ENCODE measurements at places on chromosomes 11 and 22.

DNA sequence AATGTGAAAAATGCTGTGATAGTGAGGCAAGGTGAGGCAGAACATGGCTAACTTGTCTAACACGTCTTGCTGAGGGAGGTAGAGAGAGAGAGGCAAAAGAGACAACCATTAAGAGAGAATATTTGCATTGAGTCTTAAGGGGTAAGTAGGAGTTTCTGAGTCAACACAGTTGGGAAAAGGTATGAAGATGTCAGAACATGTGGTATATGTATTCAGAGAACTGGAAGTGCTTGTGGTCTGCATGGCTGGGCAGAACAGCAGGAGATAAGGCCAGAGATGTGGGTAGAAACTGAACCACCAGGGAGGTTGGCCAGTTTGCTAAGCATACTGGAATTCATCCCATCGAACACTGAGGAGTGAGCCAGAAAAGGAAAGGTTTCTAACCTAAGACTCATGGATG is 25.0 kb upstream of the SLC5A1 start:
- DNase-seq: no peak

DNA sequence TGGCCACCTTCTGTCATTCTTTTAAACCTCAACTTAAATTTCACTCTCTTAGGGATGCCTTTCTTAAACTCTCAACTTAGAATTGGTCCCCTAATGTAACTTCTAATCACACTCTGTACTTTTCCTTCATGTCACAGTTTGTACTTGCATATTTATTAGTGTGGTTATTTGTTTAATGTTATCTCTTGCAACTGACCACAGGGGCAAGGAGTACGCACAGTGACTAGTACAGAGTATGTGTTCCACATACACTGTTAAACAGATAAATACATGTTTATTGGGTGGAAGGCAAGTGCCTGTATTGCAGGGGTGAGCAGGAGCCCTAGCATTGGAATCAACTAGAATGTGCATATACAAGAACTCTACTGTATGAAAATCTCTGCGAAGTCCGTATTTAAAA is 554.0 kb downstream of the INSC start:
- no peak for DNase-seq

DNA sequence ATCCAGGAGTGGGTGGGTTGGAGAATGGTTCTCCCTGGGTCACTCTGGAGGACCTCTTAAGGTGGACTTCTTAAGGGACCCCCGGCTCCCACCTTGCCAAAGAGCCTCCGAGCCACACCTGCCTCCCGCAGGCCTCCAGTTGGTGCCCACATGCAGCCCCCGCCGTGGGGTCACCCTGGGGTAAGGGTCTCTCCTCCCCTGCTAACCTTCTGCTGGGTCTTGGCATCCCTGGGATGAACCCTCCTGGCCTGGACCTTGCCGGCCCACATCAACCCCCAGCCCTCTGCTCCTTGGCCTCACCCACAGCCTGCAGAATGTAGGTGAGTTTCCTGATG is 12.5 kb upstream of the MUC6 start:
- DNase-seq: no peak

GRCh38 chr22:22746061-22746962 is 101.9 kb downstream of the GGTLC2 start:
- DNase-seq: no peak

DNA sequence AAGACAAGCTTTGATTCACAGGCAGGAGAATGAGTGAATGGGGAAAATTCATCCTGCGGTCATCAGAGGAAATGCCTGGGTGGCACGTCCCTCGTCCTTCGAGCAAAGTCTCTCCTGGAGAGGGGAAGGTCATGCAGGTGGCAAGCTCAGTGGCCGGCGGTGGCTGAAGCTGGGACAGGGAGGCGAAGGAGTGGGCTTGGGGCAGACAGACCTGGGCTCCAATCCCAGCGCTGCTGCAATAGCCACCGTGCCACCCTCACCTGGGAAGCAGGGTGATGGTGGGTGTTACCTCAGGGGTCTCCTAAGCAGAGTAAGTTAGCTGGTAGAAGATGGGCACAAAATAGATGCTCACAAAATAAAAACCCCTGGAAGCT is 22.4 kb upstream of the CACNG2 start:
- no peak for DNase-seq

- no peak for DNase-seq
Observed at GRCh38 chr11:18013790-18014507, 1.1 kb upstream of the SERGEF start.

DNA sequence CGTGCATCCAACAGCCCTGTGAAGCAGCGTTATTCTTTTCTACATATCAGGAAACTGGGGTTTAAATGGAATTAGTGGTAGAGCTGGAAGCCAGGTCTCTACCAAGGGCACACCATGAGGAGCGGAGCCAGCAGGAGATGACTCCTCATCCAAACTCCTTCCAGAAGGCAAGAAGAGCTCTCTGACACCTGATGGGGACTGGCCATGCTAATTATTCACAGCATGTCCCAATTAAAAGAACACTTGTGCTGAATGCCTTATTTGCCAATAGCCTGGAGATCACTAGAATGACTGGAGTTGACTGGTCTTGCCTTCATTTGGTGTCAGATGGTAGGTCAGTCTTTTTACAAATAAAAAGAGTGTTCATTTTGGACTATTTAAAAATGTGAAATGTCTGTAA is 32.9 kb upstream of the SLN start:
- no peak for DNase-seq

GRCh38 chr11:131002145-131002544 is 85.9 kb upstream of the SNX19 start:
- no peak for DNase-seq

DNA sequence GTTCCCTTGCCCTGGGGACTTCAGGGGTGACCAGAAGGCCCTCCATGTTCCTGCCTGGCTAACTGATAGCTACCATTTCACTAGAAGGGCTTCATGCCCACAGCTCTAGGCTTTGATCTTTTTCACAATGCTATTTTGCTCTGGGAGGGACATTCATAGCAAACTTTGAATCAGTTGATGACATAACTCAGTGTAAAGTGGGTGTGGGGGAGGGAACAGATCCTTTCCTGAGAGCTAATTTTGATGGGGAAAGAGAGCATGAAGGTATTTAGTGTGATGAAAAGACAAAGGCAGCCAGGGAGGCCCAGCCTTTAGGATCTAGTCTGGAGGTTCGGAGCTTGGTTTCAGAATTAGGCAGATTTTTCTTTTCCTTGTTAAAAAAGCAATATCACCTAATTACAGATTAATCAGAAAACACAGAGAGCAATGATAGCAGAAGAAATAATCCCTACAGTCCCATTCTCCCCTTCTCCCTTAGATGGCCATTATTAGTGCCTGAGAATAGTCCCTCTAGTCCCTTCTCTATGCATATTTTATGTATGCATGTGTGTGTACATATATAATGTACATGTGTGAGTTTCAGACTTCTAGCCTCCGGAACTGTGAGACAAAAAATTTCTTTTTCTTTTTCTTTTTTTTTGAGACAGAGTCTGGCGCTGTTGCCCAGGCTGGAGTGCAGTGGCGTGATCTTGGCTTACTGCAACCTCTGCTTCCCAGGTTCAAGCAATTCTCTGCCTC is 46.9 kb downstream of the YWHAH start:
- no peak for DNase-seq

GRCh38 chr11:299951-300735 is 817 bp upstream of the IFITM5 start:
- no peak for DNase-seq

- no peak for DNase-seq
Observed at GRCh38 chr11:79285756-79286155, 155.1 kb downstream of the TENM4 start.

- no peak for DNase-seq
Observed at GRCh38 chr22:39349506-39349966, 255 bp upstream of the SYNGR1 start.

- DNase-seq: no peak
Observed at GRCh38 chr11:6427516-6427915, 8.6 kb upstream of the APBB1 start.

GRCh38 chr11:65698205-65698604 is 13.8 kb upstream of the KAT5 start:
- no peak for DNase-seq

DNA sequence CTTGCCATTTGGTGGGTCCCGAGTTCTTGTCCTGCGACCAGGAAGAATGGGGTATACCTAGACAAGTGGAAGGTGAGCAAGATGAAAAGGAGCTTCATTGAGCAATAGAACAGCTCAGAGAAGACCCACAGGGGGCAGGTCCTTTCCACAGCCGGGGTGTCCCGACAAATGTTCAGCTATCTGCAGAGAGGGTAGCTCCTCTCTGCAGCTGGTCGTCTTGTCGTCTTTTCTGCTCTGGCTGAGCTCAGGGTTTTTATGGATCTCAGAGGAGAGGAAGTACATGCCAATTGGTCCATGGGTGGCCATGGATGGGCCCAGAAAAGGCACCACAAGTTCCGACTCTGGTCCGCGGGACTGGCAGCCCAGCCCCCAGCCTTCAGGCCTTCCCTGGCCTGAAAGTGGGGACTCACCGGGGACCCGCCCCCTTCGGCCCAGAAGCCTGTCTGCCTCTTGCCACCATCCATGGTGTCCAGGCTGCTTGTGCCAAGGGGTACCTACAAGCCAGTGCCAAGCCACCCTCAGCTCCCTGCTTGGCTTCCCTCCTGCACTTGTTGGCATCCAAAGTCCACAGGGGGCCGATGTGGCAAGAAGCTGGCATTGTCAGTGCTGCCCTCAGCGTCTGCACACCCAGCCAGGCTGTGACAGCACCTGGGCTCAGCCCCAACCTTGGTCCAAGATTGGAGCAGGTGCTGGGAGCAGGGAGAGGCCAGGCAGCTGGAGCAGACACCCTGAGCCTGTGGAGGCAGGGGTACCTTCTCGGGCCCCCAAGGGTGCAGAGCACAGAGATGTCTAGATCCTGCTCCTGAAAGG is 438.9 kb downstream of the TBC1D22A start:
- DNase-seq: no peak

- no peak for DNase-seq
Observed at GRCh38 chr11:59097113-59097708, 9.8 kb upstream of the FAM111B start.

DNA sequence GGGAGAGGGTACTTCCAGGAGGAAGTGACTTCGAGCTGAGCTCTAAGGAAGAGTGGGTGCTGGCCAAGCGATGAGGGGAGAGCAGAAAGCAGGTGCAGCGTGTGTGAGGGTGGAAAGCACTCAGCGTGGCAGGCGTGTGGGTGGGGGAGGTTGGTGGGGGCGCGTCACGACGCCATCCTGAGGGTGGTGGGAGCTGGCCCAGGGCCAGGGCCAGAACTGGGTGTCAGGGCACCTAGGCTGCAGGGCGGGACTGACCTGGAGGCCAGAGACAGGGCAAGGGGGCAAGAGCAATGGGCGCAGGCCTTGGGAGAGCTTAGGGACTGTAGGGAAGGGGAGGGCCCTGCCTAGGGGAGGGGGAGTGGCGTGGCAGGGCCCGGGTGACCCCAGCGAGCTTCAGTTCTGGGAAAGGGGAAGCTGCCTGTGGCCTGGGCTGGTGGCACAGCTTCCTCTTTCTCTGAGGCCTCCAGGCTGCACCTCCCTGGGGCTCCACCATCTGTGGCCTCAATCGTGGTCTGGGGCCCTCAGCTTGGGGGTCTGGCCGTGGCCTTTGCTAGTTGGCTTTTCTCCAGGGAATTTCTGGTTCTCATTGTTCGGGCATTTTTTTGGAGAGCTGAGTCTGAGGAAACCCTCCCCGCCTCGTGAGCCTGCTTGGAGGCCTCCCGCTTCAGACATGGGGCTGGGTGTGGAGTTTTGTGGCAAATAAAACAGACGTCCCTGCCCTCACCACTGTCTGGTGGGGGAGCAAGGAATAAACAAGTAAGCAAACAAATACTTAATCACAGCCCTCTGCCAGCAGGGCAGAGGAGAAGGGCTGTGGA is 8.9 kb downstream of the RELT start:
- DNase-seq: no peak

DNA sequence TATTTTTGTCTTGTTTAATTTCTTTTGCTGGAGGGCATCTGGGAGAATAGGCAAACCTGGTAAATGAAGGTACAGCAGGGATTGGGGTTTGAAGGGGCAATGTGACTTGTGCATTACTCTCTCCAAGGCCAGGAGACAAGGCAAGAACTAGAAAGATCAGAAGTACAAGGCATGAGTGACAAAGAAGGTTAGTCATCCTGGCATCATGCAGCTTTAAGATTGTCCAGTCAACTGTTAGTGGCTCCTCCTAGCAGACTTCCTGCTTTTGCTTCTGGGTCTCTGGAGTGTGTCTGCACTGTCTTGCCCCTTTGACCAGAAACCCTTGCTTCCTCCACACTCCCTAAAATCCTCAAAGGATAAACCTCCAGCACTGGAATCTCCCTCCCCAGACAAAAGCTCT is 27.2 kb upstream of the GLYATL1 start:
- no peak for DNase-seq

DNA sequence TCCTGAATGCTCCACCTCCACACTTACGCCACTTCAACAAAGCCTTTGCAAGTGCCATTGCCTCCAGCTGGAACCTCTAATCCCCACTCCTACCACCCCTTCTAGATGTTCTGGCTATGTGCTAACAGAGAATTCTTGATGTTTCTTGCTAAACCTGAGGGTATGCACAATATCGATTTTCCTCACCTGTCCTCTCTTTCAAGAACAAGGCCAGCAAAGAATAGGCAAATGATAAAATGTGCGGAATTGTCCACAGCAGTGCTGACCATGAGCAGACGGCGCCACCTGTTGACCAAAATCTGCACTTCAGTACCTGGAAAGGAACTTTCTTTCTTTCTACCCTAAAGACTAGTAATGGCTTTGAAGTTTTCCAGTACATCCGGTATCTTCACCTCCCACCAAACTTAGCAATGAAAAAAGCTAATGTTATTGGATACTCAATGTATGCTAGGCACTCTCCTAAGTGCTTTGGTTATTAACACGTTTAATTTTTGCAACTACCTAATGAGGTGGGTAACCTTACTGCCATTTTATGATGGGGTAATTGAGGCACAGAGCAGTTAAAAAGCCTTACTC is 3.4 kb downstream of the TIMM10 start:
- DNase-seq: no peak

- no peak for DNase-seq
Observed at GRCh38 chr11:105401269-105401809, 208.5 kb upstream of the GRIA4 start.

- no peak for DNase-seq
Observed at GRCh38 chr11:45022294-45023064, 71.8 kb upstream of the TP53I11 start.

GRCh38 chr22:17684245-17684644 is 45.7 kb downstream of the BCL2L13 start:
- DNase-seq: no peak

GRCh38 chr11:76616676-76617552 is 53.6 kb downstream of the LRRC32 start:
- DNase-seq: no peak

- DNase-seq: no peak
Observed at GRCh38 chr11:61685617-61685967, 5.4 kb downstream of the DAGLA start.

DNA sequence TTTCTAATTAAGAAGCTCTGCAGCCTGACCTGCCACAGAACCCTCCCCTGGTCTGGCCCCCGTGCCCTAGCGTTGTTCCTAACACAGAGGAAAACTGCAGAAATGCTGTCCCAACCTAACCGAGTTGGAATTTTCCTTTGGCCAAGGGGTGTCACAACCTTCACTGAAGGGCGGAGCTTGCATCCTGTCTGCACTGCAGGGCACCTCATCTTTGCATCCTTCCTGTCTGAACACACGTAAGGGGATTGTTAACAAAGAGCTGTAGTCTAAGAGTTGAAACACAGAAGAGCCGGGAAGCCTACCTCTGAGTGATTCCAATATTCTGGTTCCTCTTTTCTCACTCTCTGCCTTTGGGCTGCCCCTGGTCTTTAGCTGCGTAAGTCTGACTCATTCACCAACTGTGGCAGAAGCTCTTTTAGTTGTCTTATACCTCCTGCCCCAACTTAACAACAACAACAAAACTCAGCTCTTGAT is 1.6 kb downstream of the DIXDC1 start:
- no peak for DNase-seq
